ENCODE measurements at places on chromosomes 1 and 21.

DNA sequence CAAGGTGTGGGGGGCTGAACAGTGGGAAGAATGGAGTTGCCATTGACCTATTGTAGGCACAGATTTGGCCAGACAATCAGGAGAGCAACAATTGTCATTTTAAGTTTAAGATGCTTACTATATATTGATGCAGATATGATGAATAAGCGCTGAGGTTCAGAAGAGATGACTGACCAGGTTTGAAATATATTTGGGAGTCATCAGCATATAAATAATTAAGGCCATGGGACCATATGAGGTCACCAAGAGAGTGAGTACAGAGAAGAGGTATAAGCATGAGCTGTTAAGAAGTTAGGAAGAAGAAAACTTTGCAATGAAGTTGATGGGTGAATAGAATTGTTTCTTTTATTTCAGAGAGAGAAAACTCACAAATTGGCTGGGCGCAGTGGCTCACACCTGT, 4.5 kb upstream of the GADD45A start:
- DNase-seq, result no peak

DNA sequence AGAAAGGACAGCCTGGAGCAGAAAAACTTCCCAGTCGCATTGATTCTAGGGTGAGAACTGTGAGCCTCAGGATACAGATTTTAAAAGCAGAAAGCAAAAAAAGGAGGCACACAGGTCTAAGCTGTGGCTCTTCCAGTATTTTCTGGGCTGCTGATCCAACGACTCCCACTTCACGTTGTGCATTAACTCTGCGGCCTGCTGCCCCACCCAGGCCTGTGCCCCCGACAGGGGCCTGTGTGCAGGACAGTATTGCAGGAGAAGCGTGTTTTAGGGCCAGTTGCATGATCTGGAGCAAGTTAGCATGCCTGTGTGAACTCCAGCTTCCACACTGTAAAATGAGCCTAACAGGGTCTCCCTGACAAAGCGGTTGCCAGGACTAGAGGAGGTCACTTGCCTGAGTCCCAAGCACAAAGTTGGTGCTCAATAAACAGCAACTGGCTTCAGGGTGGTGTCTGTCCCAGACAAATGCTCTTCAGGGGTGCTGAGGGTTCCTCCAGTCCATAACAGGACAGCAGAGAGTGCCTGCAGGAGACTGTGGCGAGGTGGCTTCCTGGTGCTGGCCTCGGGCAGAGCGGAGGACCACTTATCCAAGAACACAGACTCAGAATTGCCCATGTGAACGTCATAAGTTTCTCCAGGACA, 66.8 kb upstream of the RAB4A start:
- DNase-seq, result no peak

DNA sequence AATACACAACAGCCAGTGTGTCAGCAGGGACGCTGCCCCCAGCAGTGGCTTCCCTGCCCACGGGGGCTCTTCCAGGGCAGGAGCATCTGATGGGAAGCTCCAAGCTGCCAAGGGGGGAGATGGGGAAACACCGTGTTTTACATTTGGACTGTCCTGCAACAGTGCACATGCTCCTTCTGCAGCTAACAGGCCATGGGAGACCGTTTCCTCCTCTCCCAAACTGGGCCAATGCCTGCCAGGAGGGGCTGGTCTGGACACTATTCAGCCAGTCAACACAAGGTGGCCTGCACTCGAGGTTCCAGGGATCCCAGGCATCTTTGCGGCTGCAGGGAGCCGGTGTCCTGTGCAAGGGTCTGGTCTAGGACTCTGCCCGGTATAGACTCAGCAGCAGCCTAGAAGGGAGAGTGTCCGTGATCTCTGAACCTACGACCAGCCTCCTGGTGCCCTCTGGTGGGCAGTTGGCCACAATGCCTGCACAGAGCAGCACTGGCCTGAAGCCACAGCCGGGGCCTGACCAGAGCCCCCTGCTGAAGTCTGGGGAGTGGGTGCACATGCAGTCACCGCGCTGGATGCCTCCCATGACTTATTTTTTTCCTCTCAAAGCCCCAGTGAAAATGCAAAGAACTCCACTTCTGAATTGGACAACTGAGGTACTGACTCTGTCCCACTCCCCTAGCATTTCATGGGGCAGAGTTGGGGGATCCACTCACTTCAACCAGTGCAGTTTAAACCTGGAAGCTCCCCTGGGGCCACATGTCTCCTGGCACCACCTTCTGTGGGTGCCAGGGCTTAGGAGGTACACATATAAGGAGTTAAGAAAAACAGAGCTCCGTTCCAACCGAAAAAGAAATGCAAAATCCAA, 33.3 kb downstream of the RCC2 start:
- DNase-seq, result peak; percentile 22

- no peak for DNase-seq
Measured at GRCh38 chr1:27690183-27690582, 18.2 kb upstream of the IFI6 start.

DNA sequence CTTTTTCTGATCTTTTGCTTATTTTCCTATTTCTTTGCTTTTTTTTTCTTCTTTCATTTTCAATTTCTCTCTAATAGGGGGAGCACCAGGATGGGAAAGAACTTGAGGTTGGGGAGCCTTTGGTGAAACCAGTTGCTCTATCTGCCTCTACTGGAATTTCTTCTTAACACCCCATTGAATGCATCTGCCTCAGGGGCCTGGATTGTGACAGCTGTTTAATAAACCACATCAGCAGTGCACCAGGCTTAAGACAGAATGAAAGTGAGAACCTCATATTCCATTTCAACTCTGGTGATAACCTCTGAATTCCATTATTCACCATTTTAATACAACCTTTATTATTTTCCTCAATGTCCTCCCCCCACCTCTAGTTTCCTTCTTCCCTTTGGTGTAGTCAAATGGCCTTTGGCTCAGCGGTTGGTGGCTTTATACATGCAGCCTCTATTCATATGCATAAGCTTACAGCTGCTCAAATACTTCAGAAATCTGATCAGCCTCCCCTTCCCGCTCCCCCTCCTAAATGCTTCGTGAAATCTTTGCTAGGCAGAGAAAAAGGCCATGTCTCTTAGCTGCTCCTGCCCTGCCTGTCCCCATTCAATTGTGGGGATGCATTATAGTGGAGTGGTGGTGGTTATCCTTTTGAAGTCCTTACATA, 537.3 kb upstream of the PLXNA2 start:
- no peak for DNase-seq

GRCh38 chr1:214718724-214719123, 115.7 kb downstream of the CENPF start:
- no peak for DNase-seq

DNA sequence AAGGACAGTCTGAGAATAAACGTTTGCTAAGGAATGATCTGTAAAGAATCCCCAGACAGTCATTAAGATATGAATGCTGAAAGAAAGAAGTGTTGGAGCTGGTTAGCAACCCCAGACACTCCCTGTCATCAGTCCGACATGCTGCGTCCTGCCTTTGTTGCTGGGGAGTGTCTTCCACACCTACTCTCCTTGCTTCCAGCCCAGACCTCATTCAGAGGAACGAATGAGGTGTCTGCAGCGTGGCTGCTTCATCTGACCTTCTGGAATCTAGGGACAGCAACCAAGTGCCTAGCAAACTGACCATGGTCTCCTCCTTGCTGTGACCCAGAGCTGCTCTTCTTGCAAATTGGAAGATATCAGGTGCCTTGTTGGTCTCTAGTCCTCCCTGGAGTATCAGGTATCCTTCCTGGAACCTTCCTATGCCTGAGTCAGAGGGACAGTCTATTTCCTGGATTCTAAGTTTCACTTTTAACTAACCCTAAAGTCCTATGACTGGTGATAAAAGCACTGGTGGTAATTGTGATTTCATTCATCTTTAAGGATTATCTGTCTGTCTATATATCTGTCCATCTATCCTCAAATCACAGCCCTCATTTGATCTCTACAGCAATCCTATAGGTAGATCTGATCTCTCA, 45.3 kb downstream of the NFASC start:
- no peak for DNase-seq

DNA sequence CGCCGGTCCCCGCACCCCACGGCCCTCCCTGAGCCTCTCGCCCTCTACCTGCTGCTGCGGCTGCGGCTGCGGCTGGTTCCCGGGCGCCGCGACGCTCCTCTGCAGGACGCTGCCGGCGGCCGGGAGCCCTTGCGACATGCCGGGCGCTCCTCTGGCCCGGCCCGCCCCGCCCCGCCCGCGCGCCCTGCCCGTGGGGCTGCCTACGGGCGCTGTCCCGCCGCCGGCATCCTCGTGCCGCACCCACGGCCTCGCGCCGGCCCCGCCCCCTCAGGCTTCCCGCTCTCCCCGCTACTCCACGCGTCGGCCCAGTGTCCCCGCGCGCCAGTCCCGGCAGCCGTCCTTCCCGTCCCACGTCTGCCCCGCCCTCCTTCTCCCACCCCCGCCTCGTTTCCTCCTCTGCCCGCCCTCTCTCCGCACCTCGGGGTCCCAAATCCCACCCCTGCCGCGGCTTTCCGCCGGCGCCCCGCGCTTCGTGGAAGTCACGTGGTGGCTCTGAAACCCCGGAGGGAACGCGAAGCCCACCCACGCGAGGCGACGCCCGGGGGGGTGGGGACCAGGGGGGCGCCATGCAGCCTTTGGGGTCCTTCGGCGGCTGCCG, at the start of gene BATF3:
TSS of gene BATF3 (minus strand) at position 216 of the 598 bp plus-strand sequence. CDS start at position 138, 78 bp downstream.
- DNase-seq, result no peak

GRCh38 chr1:112169517-112169916, 180.0 kb upstream of the KCND3 start:
- no peak for DNase-seq

DNA sequence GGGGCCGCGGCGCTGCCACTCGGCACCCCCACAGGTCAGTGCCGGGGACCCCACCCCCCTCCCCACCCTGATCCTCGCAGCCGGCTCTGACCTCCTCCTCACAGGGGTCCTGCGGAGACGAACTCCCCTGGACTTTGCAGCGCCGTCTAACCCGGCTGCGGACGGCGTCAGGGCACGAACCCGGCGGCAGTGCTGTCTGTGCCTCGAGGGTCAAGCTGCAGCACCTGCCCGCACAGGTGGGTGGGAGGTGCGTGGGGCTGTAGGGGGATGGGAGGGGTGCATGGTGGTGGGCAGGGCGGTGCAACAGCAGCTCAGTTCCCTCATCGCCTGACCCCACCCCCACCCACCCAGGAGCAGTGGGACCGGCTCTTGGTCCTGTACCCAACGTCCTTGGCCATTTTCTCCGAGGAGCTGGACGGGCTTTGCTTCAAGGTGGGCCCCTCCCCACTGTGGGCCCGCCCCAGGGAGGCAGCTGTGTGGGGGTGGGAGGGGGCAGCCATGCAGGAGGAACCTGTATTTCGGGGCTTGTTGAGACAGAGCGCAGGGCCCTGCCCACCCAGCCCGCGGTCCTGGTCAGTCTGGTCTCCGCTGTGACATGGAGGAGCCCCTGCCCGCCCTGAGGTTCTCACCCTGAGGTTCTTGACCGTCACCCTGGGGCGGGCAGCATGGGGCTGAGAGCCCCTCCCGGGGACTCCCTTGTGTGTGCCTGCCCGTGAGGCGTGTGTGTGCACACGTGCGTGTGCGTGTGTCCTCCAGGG, 4.9 kb downstream of the PLEKHN1 start:
- no peak for DNase-seq

DNA sequence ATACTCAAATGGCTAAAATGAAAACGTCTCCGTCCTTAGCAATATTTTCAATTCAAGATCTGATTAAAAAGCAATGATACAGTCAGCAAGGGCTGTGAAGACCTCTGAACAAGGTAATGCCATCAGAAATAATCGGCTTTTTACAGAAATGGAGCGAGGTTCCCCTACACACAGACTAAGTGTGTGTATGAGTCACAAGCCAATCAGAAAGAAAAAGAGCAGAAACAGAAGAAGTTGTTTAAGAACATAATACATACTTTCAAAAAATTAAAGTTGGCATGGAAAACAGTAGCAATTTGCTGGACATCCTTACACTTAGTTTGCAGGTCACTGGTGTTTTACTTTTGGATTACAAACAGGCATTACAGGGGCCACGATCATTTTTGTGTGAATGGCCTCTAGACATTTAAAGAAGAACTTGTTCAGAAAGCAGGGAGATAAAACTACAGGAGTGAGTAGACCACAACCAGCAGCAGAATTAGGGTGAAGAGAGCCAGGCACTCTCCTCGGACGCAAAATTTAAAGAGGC, 350.0 kb upstream of the RUNX1 start:
- no peak for DNase-seq

- no peak for DNase-seq
Measured at GRCh38 chr1:235060607-235061470, 67.8 kb downstream of the TOMM20 start.

DNA sequence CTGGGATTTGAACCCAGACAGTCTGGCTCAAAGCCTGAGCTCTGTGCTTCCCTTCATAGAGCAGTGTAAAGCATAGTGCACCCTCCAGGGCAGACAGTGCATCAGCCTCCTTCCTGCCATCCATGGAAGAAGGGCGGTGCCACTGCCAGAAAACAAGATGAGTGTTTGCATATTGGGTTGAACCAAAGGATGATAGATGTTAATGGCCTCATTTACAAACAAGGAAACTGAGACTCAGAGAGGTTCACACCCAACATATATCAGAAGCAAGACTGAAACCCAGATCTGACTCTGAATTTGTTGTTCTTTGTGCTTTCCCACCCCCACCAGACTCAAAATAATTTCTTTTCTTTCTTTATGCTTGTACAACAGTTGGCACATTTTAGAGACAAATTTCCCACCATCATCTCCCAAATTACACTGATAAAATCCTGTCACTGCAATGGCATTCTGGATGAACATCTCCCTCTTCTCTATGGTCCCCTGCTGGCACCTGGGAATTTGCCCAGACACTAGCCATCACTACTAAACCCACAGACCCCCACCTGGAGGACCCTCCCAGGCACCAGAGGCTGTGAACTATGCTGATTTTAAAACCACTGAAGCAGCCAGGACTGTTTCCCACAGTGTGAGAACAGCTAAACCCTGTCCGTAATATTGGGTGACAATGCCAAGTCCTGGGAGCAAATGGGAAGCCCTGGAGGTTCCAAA, 45.4 kb upstream of the MPZL1 start:
- DNase-seq, result no peak

- no peak for DNase-seq
Measured at GRCh38 chr1:225113265-225113664, 183.8 kb downstream of the DNAH14 start.

- DNase-seq, result no peak
Measured at GRCh38 chr1:200671235-200671786, 1.6 kb upstream of the DDX59 start.

DNA sequence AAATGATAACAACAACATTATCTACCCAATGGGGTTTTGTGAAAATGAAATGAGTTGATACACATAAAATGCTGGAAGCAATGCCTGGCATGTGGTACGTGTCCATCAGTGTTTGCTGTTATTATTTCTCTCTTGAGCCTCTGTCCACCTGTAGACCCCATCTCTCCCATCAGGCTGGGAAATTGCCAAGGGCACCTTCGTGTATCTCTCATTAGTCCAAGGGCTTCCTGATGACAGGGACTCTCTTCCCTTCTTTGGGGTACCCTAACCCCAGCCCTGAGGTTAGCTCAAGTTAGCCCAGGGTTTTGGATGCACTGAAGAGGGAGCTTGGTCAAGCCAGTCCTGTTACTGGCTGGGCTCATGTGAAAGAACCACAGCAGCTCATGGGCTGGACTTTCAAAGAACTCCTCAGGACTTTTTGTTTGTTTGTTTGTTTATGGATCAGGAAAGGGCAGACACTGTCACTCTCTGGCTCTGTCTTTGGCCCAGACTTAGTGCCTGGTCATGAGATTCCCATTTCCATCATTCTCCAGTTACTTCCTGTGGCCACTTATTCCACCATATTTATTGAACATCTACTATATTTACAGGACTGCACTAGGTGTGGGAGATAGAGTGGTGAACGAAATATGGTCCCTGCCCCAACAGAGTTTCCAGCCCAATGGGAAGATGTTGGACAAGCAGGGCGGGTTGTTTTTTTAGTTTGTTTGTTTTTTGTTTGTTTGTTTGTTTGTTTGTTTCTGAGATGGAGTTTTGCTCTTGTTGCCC, 57.4 kb downstream of the NAV1 start:
- DNase-seq, result no peak

All from HCT116 (cell line).